ENCODE measurements at places on chromosomes 5 and 9.

GRCh38 chr5:101102506-101102905 lies 199.4 kb upstream of the ST8SIA4 start:
- no peak for DNase-seq

DNA sequence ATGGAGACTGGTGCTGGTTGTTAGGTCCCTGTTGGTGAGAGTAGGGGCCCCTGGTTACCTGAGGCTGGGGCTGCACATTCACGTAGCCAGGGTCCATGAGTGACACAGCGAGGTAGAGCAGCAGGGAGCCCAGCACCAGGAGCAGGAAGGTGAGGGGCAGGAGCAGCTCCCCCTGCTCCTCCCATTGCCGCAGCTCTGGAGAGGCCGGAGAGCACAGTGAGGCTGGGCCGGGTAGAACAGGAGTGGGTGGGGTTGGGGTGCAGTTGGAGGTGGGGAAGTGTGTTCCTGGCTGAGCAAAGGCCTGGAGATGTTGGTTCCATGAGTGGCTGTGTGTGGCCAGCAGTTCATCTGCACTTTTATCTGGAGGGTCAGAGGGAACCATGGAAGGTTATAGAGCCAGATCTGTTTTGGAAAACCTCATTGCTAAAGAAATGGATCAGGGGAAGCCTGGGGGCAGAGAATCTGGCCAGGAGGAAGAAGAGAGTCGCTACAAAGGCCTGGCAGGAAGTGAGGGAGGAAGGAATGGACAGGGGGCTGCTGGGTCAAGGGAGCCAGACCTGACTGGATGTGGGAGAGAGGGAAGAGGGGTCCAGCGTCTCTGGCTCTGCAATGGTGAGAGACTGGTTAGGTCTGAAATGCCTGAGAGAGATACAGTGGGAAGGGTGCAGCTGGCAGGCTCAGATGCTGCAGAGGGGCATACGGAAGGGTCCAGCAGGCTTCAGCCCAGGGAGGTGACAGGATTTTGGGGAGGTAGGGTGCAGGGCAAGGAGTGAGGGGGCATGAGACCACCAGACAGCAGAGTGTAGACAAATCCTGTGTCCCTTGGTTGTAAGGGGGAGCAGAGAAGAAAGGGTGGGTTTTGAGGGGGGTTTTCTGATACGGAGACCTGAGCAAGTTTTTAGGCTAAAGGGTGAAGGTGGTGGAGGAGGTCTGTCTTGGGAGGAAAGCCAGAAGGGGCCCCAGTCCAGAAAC lies 1.3 kb downstream of the ZDHHC12 start:
- DNase-seq, result no peak

DNA sequence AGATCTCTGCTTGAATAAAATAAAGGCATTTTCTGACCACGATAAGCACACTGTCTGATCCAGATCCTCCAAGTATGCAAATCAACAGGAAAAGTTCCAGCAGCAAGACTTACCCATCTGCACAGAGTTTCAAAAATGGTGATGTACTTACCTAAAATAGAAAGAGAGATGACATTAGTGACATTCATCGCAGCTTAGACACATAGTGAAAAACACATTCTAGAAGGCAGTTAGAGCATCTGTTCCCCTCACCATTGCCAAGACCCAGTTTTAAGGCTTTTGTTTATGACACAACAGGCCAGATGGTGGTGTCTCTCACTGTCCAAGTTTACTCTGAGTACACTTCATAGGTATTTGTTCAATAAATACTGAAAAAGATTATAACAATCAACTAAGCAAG lies 207.7 kb downstream of the PDE4D start:
- DNase-seq, result no peak

DNA sequence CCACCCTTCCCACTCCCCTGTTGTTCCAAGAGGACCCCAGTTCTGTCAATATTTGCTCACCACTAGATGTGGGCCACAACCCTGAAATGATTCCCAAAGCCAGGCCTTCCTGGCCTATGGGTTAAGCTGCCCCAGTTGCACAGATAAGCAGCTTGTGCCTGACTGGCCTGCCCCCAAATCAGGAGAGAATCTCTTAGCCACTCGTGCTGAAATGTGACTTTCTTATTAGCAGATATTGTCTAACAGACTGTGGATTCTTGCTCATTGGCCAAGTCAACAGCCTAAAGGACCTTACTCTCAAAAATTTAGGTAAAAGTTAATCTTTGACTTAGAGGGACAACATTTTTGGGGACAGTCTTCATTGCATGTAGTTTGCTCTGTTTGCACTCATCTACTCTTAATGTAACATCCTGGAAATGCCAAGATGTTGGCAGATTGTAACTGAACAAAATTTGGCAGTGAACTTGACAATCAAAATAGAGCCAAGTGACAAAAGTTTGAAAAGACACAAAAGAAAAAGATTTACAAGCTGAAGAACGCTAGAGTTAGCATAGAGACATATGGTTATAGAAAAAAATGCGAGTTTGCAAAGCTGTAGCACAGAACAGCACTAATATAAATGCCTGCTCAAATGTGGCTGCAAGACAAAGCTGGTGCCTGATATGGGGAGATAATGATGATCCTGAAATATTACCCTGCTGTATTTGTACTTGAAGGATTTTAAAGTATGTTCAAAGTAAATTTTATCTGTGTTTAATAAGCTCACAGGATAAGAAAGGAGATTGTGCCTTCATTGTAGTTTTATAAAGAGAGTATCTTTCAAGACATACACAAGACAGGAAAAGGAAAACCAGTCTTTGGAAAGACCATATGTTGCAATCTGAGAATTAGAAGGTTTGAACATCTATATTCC lies 29.0 kb upstream of the FSD1L start:
- DNase-seq, result no peak

DNA sequence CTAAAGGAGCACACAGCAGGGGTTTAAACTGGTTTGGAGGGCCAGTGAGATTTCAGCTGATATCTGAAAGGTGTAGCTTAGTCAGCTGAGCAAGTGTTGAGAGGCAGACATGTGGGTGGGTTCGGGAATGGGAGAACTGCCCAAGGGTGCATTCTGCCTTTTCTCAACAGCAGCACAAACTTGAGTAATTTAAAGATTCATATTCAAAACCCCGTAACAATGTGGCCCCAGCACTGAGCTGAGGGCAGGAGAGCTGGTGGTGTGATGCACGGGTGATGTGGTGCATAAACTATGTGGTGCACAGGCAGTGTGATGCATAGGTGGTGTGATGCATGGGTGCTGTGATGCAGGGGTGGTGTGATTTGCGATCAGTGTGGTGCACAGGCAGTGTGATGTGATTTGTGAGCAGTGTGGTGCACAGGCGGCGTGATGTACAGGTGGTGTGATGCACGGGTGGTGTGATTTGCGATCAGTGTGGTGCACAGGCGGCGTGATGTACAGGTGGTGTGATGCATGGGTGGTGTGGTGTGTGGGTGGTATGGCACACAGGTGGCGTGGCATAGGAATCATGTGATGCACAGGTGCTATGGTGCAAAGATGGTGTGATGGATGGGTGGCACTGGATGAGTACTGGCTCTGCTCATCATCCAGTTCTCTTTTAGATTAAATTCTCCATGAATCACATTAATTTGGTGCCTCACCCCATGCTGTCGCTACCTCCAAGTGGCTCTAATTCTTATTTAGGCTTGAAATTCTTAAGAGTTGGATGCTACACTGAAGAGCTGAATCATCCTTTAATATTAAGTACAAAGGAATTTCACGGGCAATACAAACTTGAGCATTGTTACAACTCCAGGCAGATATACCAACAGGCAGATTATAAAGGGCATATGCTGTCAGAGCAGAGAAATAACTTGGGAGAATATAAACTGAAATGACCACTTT lies 53.6 kb downstream of the DAP start:
- no peak for DNase-seq

DNA sequence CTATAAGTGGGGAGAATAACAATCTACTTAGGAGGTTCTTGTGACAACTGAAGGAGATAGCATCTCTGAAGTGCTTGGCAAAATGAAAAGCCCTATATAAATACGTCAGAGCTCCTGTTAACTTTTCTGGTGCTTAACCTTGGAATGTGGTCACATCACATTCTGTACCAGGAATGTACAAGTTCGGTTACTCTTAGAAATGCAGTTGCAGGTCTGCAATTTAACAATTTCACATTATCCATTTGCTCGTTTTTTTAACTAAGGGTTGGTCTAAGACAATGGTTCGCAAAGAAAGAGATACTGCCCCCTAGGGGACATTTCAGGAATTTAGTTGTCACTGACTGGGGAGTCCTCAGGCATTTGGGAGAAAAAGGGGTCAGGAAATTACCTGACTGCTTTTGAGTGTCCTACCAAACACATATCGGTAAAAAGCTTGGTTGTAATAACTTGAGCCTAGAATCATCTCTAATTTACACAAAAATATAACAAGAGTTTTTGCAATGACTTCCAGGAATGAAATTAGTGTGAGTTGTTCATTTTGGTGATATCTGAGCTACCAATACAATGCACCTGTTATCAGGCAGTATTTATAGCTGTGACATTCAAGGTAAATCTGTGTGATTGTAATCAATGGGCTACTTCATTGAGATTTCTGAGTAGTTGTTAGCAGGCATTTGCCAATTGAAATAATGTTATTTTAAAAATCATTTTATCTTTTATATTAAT lies 5.4 kb upstream of the HBEGF start:
- peak; percentile 34 for DNase-seq

- no peak for DNase-seq
These were observed 4.5 kb upstream of the ORM1 start for GRCh38 chr9:114318416-114318815.

DNA sequence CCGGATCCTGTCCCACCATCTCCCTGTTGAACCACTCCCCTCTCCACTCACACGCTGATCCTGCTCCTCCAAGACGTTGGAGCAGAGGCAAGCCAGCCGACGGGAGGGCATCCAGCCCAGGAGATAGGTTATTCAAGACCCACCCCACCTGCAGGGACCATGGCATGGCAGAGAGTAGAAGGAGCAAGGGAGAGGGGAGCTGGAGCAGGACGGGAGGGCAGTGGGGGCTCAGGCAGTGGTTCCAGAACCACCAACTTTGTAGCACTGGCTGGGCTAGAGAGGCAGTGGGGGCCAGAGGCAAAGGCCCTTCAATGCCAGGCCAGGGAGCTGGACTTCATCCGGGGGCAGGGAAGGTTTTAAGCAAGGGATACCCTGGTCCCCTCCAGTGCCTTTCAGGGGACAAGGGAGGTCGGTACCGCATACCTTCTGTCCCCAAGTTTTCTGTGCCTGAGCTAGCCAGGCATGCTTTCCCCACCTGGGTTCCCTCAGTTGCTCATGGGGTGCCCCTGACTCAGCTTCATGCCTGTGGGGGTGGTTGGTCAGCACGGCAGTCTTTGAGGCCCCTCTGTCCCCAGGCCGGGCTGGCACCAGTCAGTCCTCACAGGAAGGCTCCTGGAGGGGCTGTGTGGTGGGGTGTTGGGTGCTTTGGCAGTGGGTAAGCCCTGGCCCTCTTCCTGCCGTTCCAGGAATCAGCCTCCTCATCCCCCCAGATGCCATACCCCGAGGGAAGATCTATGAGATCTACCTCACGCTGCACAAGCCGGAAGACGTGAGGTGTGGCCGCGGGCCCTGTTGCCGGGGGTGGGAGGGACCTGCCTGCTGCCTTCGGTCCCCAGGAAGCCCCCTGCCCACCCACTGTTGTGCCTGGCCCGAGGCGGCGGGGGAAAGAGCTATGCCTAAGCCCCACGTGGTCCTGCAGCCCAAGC lies 22.4 kb downstream of the HK3 start:
- no peak for DNase-seq

- DNase-seq, result no peak
These were observed 516.7 kb downstream of the NTRK2 start for GRCh38 chr9:85186218-85186585.

GRCh38 chr5:134503088-134503936 lies 22.2 kb upstream of the JADE2 start:
- no peak for DNase-seq

- DNase-seq, result no peak
These were observed 171.3 kb downstream of the SLC28A3 start for GRCh38 chr9:84169240-84169639.

DNA sequence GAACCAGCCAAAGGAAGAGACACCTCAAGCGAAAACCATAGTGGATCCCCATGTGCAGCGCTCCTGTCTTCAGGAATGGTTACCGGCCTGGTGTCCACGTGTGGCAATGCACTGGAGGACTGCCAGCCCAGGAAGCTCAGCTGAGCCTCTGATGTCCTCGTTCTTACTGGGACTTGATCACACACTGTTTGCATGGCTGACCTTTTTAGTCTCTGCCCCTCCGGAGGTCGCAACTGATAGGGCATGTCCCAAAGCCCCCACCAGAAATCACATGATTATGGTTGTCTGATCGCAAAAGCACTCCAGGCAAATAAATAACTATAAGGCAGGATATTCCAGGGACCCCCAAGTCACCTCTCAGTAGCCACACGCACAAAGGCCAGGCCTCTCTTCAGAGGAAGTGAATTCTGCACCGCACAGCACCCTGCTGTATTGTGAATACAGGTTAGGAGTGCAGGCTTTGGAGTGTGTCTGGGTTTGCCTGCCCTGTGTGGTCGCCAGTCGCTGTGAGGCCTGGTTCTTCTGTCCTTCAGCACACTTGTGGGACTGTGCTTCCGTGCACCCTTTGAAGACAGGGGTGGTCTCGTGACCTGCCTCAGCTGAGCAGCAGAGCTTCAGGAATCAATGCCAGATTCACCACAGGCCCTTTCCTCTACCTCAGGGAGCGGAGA lies 13.4 kb upstream of the HABP4 start:
- no peak for DNase-seq

GRCh38 chr9:133058550-133059320 lies 3.0 kb upstream of the CEL start:
- DNase-seq, result no peak

DNA sequence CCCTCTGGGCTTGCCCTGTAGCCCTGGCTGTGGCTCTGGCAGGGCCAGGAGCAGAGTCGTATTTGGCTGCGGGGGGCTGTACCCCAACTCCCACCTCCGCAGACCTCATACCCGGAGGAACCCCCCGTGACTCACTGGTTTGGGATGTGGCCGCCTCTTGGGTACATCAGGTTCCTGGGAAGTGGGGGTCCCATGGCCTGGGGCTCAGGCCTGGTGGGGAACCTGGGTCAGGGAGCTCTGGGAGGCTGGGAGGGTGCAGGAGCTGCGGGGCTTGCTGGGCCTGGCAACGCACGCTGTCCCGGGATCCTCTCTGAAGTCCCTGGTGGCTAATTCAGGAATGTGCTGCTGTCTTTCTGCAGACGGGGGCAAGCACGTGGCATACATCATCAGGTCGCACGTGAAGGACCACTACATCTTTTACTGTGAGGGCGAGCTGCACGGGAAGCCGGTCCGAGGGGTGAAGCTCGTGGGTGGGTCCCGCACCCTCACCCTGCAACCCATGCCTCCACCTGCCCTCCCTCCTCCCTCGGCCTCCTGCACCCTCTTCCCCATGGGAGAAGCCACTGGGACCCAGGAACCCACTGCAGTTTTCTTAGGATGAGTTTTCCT lies 2.4 kb downstream of the LCN1 start:
- DNase-seq, result no peak

- no peak for DNase-seq
These were observed 36.1 kb downstream of the TAF11L14 start for GRCh38 chr5:17670353-17670752.
